ENCODE measurements at places on chromosomes 5 and 9.
A peak's percentile ranks its signal among the peaks of the same experiment; 100 is the strongest.

DNA sequence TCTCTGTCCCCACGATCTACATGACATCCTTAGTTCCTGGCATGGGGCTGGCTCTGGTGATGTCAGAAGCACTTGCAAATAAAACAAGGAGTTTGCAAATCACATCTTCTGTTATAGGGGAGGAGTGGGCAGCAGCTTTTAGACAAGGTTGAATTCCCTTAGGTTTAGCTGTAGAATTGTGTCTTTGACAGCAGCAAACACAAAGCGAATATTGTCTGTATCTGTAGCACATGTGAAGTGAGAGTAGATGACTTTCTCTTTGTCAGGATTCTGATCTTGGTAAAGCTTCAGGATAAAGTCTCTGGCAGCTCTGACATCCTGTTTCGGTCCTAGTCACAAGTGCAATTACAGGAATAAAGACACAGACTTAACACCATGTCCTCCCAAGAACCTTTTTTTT, 224.3 kb downstream of the GNA14 start:
- DNase-seq = no peak

GRCh38 chr9:128905964-128906363, 14.8 kb upstream of the PHYHD1 start:
- DNase-seq = no peak

DNA sequence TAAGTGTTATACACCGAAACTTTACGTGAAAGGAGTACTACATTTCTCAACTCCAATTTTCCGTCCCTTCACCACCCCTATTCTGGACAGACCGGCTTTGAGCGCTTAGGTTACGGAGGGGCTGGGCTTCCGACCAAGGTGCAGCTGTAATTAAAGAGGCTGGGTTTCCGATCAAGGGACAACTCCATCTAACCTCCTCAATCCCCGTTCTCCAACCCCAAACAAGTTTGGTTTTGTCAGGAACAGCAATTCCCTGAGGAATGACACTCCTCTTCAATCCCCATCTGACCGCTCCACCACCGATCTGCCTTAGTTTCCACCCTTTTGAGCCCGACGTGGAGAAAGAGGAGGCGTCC, 577 bp downstream of the TUT7 start:
- DNase-seq = peak; percentile 34

- no peak for DNase-seq
These were observed 29.5 kb upstream of the ARHGAP26 start for GRCh38 chr5:142740474-142741242.

GRCh38 chr9:78144663-78145377, 91.1 kb upstream of the CEP78 start:
- DNase-seq = no peak

DNA sequence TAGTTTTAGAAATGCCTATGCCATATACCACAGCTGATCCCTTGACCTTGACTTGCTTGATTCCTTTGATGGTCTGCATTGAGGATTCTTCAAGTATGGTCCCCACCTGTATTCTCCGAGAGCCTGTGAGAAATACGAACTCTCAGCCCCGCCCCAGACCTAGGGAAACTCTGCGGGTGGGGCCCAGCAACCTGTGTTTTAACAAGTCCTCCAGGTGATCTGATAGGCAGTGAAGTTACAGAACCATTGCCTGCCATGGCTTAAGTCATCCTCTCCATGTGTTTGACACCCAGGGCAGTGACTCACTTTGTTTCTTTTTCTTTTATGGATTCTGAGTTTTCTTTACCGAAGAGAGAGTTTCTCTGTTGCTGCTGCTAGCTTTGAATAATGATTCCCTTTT, 18.5 kb downstream of the FRMPD1 start:
- DNase-seq = no peak
